ENCODE measurements at places on chromosomes 12 and 14.

GRCh38 chr12:95218150-95219133 lies 835 bp downstream of the VEZT start:
- DNase-seq = peak; percentile 40

- DNase-seq = no peak
Observed at GRCh38 chr14:68404652-68405183, 388.1 kb downstream of the ZFP36L1 start.

GRCh38 chr12:93839064-93839463 lies 161.9 kb downstream of the CRADD start:
- no peak for DNase-seq

GRCh38 chr12:30816742-30817465 lies 62.2 kb upstream of the CAPRIN2 start:
- no peak for DNase-seq

GRCh38 chr12:44875954-44876543 lies at the start of gene NELL2:
NELL2 (minus strand) TSS chr12:44876315; CDS start chr12:44875869, 446 bp downstream.
- peak; percentile 89 for DNase-seq

Measured in NCI-H1092 (cell line).